ENCODE measurements at places on chromosomes 2 and 18.

DNA sequence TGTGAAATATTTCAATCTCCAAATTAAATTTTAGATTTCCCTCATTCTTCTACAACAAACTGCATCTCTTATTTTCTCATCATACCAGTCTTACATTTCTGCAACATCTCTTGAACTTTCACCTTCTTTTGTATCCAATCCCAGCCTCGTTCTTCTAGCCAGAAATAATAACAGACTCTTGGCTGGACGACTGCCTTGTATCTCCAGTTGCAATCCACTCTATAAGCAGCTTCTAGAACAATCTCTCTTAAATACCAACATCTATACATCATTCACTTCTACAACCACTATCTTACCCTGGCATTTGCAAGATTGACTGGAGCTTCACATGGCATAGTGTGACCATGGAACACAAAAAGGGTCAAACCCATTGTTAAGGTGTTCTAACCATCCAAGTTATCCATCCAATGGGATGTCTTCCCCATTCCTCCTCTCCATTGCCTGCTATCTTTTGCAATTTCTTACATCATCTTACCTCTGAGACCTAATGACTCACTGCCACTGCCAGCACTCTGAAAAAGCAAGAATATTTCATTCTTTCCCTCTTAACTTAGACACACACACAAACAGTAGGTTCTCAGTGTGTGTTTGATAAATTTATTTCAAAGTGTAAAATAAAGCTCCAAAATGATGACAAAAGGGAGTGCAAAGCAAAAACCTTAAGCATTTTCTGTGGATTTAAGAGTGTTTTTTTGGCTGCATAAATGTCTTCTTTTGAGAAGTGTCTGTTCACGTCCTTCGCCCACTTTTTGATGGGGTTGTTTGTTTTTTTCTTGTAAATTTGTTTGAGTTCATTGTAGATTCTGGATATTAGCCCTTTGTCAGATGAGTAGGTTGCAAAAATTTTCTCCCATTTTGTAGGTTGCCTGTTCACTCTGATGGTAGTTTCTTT is 145.6 kb downstream of the METTL4 start:
- no peak for DNase-seq

DNA sequence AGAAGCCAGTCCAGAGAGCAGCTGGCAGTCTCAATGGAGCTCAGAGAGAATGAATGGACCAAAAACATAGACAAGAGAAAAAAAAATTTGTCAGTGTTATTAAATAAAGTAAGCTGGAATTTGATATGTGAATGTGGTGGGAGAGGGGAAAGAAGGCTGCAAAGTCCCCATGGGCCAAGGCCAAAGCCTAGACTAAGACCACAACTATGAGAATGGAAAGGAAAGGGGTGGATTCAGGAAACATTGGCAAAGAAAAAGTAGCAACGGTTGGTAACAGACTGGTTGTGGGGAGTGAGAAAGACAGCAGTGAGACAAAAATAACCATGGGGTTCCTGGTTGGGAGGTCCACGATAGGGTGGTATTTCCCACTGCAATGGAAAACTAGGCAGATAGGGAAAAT is 47.0 kb downstream of the ZEB2 start:
- DNase-seq = no peak

DNA sequence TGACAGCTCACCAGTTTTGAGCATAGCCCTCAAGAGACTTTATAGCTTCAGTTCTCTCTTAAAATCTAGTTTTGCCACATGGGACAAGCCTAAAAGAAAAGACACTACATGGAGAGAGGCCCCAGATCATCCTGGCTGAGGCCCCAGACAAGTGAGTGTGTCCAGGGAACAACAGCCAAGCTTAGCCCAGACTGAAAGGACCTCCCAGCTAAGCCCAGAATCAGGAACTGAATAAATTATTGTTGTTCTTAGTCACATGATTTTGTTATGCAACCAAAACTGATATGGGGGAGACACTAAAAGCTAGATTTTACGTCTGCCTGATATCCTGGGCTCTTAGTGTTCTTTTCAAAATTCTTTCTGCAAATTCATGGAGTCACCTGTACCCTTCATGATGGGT is 29.3 kb upstream of the LBH start:
- DNase-seq = no peak

GRCh38 chr2:33208400-33208799 is 261.6 kb downstream of the LTBP1 start:
- DNase-seq = no peak

GRCh38 chr2:183093857-183094657 is 15.5 kb downstream of the DUSP19 start:
- no peak for DNase-seq

DNA sequence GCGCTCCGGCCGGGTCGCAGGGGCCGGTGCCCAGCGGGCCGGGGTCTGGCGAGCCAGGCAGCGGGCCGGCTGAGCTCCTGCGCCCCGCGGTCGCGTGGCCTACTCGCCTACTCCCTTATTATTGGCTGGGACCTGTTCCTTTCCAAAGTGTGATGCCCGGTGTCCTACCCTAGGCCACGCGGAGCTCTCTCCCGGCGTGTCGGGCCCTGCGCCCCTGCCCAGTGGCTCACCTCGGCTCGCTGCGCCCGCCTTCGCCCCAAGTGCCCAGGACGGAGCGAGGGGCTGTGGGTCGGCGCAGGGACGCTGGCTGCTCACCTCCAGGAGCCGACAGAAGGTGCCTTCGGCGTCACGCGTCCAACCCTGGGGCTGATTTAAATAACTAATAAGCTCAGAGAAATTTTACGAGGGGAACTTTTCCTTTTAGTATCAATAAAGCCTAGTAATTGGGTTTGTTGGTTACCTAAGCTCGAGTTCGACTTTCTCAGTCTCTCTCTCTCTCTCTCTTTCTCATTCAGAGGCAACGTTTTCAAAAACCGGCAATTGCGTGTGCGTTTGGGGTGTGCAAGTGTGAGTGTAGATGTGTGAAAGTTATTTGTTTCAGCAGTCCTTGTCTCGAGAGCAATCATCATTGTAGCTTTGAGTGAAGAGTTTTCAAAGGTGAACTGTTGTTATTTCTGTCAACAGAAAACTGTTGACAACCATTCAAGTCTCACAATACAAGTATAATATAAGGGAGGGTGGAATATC is 7.0 kb upstream of the SATB2 start:
- DNase-seq = no peak

DNA sequence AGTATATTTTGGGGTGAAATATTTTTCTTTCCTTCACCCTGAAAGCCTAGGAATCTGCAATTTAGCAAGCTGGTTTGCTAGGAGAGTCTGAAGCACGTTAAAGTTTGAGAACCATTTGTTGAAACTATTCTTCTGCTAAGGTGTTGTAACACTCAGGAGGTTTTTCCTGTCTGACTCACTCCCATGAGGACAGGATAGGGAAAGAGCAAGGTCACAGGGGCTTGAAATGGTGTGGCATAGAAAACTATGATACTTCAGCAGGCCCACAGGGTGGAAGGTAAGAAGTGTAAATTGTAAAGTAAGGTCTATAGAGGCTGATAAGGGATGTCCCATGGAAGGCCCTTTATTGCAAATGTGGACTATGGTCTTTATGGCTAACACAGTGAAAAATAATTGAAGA is 177.7 kb upstream of the ZC3H15 start:
- no peak for DNase-seq

- no peak for DNase-seq
Measured at GRCh38 chr2:114821055-114821454, 378.6 kb downstream of the DPP10 start.

DNA sequence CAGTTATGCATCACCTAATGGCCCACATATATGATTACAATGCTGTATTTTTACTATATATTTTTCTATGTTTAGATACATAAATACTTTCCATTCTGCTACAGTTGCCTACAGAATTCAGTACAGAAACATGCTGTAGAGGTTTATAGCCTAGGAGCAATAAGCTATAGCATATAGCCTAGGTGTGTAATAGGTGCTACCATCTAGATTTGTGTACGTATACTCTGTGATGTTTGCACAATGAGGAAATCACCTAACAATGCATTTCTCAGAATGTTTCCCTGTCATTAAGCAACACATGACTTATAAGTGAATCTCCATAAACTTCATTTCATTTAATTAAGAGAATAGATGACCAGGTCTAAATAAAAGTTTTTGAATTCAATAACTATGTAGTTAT is 43.5 kb downstream of the SLC38A11 start:
- DNase-seq = no peak

DNA sequence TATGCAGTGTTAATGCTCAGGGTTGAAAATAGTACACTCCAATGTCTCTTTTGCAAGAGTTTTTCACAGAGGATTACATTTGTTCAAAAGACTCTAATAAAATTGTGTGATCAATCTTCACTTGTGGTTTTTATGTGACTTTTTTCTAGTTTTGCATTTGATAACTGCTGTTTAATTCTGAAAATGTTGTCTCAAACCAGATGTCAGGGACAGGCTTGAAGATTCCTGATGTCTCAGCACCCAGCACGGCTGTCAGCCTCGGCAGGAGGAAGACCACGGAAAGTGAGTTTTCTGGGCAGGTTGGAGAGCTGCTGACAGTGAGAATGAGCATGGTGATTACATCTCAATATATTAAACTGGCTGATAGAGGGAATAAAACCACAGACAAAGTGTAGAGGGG is 9.1 kb downstream of the SOX11 start:
- DNase-seq = no peak

- no peak for DNase-seq
Measured at GRCh38 chr2:130911482-130911881, 74.8 kb downstream of the ARHGEF4 start.

- no peak for DNase-seq
Measured at GRCh38 chr18:10381951-10382350, 72.5 kb upstream of the APCDD1 start.
